ENCODE measurements at places on chromosomes 5 and 9.

DNA sequence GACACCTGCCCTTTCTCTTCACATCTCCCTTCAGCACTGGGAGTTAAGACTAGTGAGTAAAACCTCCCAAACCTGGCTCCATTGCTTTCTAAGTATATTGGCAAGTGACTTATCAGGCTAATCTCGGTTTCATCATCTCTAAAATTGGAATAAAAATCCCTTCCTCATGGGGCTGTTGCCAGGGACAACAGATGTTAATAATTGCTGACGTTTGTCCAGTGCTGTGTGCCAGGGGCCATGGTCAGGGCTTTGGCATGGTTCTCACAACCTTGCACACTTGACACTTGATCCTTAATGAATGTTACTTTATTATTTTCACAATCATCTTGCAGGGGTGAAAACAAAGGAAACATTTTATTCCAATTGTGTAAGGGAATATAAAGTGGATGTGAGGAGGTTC is 1262.0 kb upstream of the WWC1 start:
- no peak for DNase-seq

- DNase-seq, result no peak
Measured at GRCh38 chr9:119601632-119602031, 232.4 kb upstream of the BRINP1 start.

GRCh38 chr9:130095872-130096271 is 42.2 kb downstream of the GPR107 start:
- no peak for DNase-seq

DNA sequence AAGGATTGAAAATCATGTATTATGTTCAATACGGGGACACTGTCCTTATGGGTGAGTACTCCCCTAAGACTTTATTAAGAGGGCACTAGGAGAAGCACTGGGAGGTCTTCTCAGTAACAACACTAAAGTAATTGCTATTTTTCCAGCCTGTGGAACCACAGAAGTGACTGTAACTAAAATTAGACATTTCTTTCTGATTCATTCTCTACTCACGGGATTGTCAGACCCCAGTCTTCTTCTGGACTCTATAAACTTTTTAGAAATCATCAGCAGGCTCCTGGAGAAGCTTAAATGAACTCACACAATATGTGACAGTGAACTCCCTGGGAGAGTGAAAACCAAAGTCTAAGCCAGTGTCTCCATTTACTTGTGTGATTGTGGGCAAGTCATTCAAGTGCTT is 14.5 kb downstream of the TLR4 start:
- no peak for DNase-seq

DNA sequence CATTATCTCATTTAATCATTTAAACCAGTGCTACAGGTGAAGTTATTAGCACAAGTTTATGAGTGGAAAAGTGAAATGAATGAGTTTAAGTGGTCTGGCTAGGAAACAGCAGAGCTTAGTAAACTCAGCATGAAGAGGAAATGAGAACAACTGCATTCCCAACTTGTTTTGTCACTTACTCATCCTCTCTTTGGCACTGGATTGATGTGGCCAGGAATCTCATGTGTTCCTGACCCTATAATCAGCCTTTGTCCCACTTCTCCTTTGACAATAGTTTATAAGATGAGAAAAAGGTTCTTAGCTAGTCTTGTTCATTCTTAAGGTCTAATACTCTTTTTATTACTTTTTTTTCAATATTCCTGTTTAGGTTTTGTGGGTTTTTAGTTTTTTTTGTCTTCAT is 559.2 kb upstream of the TLE4 start:
- DNase-seq, result no peak

Measured in HFF-Myc (cell line).